ENCODE measurements at places on chromosomes 1 and 21.

DNA sequence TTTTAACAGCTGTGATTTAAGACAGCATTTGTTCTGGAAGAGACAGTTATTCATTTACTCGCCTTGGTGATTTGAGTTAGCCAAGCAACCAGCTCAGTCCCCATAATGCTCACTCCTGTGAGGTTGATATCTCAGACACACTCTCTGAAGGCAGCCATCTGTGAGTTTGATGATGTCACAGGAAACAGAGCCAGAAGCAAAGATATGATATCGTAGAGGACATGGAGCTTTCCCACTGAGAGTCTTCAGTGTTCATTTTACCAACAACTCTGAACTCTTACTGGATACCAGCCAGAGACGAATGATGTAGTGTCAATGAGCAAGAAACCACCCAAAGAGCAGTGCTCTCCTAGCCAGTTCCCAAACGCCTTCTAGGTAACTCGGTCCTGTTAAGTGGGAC, 219.4 kb downstream of the SLC35F3 start:
- DNase-seq: no peak

DNA sequence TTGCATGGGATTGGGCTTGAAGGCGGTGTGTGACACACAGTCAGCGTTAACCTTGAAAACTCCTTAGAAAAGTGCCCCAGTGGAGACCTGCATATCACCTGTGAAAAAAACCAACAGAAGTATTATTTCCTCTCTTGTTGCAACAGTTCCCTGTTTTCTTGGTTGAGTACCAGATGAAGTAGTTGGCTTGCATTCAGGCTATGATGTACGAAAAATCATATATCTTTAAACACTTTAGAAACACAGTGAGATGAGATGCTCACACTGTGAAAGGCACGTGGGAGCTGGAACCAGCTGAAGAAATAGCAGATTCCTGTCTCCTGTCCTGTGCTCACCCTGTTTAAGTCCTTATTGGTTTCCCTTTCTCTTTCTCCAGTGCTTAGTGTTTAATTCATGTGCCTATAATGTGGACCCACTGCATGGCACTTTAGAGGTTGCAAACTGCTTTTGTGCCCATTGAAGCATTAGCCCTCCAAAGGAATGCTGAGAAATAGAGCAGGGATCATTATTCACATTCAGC, 2.8 kb downstream of the CAMK1G start:
- no peak for DNase-seq

GRCh38 chr1:23646091-23646490, 45.5 kb upstream of the RPL11 start:
- no peak for DNase-seq

DNA sequence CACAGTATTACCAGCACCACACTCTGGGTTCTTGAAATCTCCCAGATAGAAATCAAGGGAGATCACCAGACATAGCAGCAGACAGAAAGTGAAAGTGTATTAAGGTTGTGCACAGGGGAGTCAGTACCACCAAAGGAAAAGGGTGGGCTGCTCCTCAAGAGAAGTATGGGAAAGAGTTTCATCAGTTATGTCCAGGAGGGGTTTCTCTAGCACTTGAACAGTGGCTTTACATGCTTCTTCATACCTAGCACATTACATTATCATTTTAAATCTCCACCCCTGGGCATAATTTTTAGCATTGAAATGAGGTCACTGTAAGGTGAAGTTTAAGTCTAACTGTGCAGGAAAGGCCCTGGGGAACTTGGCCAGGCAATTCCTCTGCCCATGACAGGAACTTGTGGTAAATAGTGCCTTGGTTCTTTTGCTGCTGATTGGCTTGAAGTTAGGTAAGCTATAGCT, 601.0 kb downstream of the NUF2 start:
- DNase-seq: no peak

DNA sequence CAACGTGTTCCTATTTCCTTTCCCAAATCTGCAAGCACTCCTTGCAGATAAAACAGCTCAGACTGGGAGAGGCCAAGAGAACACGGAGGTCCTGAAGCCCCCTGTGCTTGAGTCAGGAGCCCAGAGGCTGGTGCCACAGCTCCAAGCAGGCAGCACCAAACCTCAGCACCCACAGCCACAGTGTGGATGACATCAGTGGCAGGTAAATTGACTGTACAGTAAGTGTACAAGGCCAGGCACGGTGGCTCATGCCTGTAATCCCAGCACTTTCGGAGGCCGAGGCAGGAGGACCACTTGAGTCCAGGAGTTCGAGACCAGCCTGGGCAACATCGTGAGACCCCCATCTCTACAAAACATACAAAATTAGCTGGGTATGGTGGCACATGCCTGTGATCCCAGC, 1.9 kb upstream of the COL6A1 start:
- DNase-seq: no peak

- no peak for DNase-seq
Measured at GRCh38 chr1:21325231-21325718, 35.0 kb upstream of the ECE1 start.
